ENCODE measurements at places on chromosomes 1 and 21. TPM values are rescaled to one million over a fixed set of nuclear protein-coding genes. Genes with fewer than 3 reads are reported as not detected.

The ECM1 gene
- 55.8 TPM for total RNA-seq

The KANK4 gene
- not detected for total RNA-seq

The SLC5A9 gene
- total RNA-seq, result 13.3 TPM

The CFHR4 gene
- not detected for total RNA-seq

The PDE4DIP gene
- 164 TPM for total RNA-seq

The SLC9C2 gene
- not detected for total RNA-seq

The SLC6A9 gene
- total RNA-seq, result 4.7 TPM

The BLACAT1 gene
- not detected for total RNA-seq

The GON4L gene
- total RNA-seq, result 19.9 TPM

The TMEM69 gene
- total RNA-seq, result 8.3 TPM

The PGBD2 gene
- total RNA-seq, result 0.53 TPM

The OR2T2 gene
- total RNA-seq, result not detected

The NPPB gene
- total RNA-seq, result not detected

GRCh38 chr1:22935433-22935832 lies 37.2 kb downstream of the LACTBL1 start:
- H3K4me3 ChIP-seq, result no peak overlapping the region
- H3K27ac ChIP-seq, result no peak overlapping the region
- H3K36me3 ChIP-seq, result no peaks in the 10 kb centered on the region
- DNase-seq, result no peak
- H3K27me3 ChIP-seq, result no peaks in the 10 kb centered on the region

GRCh38 chr21:36806103-36806502 lies 107.2 kb downstream of the SIM2 start:
- H3K27me3 ChIP-seq, result no peaks in the 10 kb centered on the region
- H3K27ac ChIP-seq, result no peak overlapping the region
- H3K4me3 ChIP-seq, result no peak overlapping the region
- DNase-seq, result no peak

DNA sequence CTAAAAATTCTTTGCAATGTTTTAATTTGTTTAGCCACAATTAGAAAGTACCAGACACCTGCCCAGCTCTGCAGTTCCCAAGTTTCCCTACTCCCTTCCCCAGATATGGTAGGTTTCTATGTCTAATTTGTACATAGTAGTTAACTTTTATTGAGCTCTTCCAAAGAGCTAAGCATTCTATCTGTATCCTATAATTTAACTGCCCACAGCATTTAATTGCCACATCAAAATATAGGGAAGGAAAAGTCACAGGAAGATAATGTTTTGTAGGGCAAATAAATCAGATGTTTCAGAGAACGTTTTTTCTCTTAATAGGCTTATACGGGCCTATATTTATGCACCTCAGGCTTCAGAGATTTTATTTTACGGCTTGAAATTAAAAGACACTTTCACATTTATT lies 15.7 kb upstream of the FMO3 start:
- no peak overlapping the region for H3K27ac ChIP-seq
- no peak overlapping the region for H3K4me3 ChIP-seq
- no peaks in the 10 kb centered on the region for H3K36me3 ChIP-seq

DNA sequence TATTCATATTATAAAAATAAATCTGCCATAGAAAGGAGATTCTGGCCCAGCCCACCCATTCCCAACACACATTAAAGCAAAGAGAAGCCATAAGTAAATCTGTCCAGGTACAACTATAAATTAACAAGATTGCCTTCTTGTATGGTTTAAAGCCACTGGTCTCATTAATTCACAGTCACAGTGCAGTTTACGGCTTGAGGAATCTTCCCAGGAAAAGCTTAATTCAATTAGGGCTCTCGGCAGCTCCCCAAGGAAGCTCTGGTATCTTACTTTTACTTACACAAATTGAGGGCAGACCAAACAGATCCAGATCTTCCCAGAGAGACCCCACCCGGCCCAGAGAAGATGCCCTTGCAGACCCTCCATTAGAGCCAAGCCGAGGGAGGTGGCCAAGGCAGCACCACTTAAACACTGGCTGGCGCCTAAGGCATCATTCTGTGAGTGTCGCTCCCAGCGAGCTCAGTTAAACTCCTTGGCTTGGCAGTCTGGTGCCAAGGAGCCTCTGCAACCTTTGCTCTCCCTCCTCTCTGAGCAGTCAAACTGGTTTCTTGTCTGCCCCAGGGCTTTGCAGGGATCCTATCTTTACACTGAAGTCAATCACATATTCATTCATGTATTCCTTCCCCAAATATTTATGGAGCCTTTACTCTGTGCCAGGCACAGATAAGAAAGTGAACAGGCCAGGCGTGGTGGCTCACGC lies 10.7 kb downstream of the SLC9A1 start:
- H3K27ac ChIP-seq, result peak overlapping the region; percentile 85
- H3K4me1 ChIP-seq, result peaks cover 13% of the 10 kb centered on the region
- no peak overlapping the region for H3K4me3 ChIP-seq
- DNase-seq, result no peak

DNA sequence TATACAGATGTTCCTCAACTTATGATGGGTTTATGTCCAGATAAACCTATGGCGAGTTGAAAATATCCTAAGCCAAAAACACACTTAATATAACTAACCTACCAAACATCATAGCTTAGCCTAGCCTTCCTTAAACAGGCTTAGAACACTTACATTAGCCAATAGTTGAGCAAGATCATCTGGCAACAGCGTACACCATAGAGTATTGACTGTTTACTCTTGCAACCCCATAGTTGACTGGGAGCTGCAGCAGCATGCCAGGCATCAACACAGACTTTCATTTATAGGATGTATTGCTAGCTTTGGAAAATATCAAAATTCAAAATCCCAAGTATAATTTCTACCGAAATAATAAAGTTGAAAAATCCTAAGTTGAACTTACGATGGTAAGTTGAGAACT lies 5.5 kb upstream of the LCE2D start:
- no peaks in the 10 kb centered on the region for H3K4me1 ChIP-seq
- H3K4me3 ChIP-seq, result no peak overlapping the region
- no peak for DNase-seq
- H3K27ac ChIP-seq, result no peak overlapping the region

GRCh38 chr1:20089328-20090077 lies 19.5 kb downstream of the PLA2G5 start:
- no peaks in the 10 kb centered on the region for H3K4me1 ChIP-seq
- no peak for DNase-seq
- H3K4me3 ChIP-seq, result no peak overlapping the region
- no peaks in the 10 kb centered on the region for H3K27me3 ChIP-seq
- H3K27ac ChIP-seq, result no peak overlapping the region

DNA sequence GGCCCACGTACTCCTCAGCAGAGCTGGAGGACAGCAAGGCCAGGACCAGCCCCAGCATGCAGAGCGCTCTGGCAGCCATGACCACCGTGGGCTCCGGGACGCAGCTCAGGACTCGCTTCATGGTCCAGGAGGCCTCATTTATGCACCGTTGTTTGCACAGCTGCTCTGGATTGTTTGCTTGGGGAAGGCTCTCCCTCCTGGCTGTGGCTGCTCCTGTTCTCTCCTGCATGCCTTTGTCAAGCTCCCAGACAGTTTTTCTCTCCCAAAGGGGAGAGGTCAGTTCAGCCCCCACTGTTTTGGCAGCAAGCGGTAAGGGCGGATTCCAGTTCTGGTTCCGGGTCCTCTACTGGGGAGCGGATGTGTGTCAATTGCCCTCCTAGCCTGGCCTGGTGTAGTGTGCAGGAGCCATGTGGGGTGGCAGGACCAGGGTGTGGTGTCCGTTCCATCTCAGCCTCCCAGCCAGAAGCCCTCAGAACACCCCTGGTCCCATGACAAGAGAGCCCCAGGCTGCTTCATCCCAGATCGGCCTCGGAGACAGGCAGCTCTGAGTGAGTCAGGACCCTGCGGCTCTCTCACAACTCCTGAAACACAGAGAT lies at the start of gene TFF3:
Gene TFF3, minus strand, starts transcription at position 114 of the 596 bp plus-strand sequence. Its CDS starts 35 bp downstream, at position 79.
- no peaks in the 10 kb centered on the region for H3K27me3 ChIP-seq
- H3K4me1 ChIP-seq, result no peaks in the 10 kb centered on the region
- no peak for DNase-seq
- H3K36me3 ChIP-seq, result no peaks in the 10 kb centered on the region
- no peak within 1 kb of the TSS for H3K27ac ChIP-seq

DNA sequence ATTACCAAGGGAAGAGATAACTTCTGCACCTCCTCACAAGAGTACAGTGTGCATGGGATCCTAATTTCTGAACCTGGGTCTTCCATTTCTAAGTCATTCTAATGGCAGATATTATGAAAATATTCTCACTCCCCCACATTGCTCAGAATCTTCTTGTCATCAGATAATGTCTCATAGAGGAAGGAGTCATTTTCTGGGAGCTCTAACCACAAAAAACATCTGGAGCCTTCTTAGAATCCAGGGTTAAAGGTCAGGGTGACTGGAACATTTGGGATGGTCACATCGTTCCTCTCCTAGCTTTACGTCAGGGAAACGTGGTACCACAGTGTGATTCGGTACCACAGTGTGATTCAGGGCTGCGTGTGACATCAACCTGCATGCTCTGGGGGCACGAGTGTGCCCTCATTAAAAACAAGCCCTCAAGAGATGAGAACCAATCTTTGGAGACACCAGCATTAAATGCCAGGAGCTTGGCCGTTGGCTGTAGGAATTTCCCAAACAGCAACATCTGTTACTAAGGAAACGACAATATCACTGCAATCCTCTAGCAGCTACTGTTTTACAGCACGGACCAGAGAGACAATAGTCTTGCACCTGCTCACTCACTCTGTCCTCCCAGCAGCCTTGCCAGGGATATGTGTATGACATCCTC lies 179.1 kb downstream of the PSMG1 start:
- no peak for DNase-seq
- H3K36me3 ChIP-seq, result no peaks in the 10 kb centered on the region
- peak overlapping the region; percentile 95 for H3K27ac ChIP-seq
- H3K4me1 ChIP-seq, result peaks cover 32% of the 10 kb centered on the region
- H3K4me3 ChIP-seq, result no peak overlapping the region
- no peaks in the 10 kb centered on the region for H3K27me3 ChIP-seq

DNA sequence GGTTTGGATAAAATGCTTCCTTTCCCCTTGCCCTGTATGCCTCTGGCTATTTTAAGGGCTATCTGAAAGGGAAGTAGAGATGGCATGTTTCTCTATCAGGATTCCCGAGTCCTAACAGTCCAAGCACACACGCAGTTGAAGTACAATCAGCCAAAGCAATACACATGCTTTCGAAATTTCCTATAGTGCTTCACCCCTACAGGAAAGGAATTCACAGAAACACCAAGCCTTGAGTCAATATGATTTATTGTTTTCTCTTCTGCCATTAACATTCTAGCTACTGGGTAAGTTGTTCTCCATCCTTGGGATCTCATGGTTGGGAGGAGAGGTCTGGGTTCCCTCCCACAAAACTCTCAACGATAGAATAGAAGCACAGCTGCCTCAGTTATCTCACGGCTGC lies 8.7 kb downstream of the ITLN1 start:
- H3K4me1 ChIP-seq, result no peaks in the 10 kb centered on the region
- no peak overlapping the region for H3K4me3 ChIP-seq
- no peak overlapping the region for H3K27ac ChIP-seq
- DNase-seq, result no peak

DNA sequence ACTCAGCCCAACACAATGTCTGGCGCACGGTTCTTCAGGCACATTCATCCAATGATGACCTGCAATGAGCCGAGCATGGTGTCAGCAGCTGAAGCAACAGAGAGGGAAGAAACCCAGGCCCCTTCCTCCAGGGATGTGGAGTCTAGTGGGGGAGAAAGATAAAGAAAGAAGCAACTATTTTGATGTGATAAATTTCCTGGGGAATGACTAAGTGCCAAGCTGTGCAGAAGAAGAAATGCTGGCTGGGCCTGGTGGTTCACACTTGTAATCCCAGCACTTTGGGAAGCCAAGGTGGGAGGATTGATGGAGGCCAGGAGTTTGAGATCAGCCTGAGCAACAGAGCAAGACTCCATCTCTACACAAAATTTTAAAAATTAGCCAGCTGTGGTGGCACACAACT lies 561.8 kb downstream of the KIF26B start:
- no peak overlapping the region for H3K27ac ChIP-seq
- no peak for DNase-seq
- H3K4me3 ChIP-seq, result no peak overlapping the region
- H3K36me3 ChIP-seq, result no peaks in the 10 kb centered on the region
- H3K27me3 ChIP-seq, result no peaks in the 10 kb centered on the region
- H3K4me1 ChIP-seq, result no peaks in the 10 kb centered on the region

GRCh38 chr1:201739492-201740085 lies 89.4 kb upstream of the IPO9 start:
- no peaks in the 10 kb centered on the region for H3K27me3 ChIP-seq
- H3K27ac ChIP-seq, result peak overlapping the region; percentile 97
- peaks cover 14% of the 10 kb centered on the region for H3K4me1 ChIP-seq
- peak overlapping the region; percentile 89 for H3K4me3 ChIP-seq

GRCh38 chr1:40929155-40929554 lies 50.3 kb upstream of the CTPS1 start:
- H3K27ac ChIP-seq, result no peak overlapping the region
- no peaks in the 10 kb centered on the region for H3K36me3 ChIP-seq
- H3K4me3 ChIP-seq, result no peak overlapping the region
- H3K4me1 ChIP-seq, result no peaks in the 10 kb centered on the region

GRCh38 chr1:20640183-20640597 lies 6.9 kb downstream of the PINK1 start:
- H3K27me3 ChIP-seq, result no peaks in the 10 kb centered on the region
- no peaks in the 10 kb centered on the region for H3K4me1 ChIP-seq
- DNase-seq, result no peak
- H3K4me3 ChIP-seq, result no peak overlapping the region
- H3K27ac ChIP-seq, result no peak overlapping the region

DNA sequence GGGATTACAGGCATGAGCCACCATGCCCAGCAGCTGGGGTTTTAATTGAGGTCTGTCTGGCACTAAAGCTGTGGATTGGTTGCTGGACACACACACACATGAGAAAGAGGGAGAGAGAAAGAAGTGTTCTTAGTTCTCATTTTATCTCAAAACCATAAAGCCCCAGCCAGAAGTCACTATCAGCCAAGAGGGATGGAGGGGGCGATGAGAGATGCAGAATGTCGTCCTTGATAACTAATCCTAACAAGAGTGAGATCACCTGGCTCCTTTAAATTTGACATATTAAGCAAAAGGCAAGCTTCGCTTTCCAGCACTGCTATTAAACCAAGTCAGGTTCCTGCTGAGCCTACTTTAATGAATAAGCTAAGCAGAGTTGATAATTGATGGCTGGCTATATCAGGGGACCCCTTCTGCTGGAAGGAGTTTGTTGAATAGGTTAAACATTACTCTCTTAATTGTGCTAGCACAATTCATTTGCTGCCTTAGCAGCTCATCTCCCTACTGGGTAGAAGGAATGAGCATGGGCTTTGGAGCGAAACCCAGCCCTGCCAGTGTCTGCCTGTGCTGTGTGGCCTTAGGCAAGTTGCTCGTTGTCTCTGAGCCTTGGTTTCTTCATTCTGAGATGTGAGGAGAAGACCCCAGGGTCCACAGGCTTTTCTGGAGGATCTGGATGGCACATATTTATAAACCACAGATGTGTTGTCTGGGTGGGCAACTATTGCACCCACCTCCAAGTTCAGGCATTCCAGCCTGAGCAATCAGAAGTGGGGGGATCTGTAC lies 50.8 kb downstream of the ALPL start:
- no peaks in the 10 kb centered on the region for H3K4me1 ChIP-seq
- DNase-seq, result no peak
- no peak overlapping the region for H3K4me3 ChIP-seq
- no peak overlapping the region for H3K27ac ChIP-seq

GRCh38 chr1:185595835-185596667 lies 138.1 kb upstream of the HMCN1 start:
- H3K27ac ChIP-seq, result no peak overlapping the region
- DNase-seq, result no peak
- H3K4me1 ChIP-seq, result no peaks in the 10 kb centered on the region
- no peaks in the 10 kb centered on the region for H3K36me3 ChIP-seq
